Bone marrow (tissue), 2 donors: ENCODE measurements at places on chromosomes 11 and 22.

GRCh38 chr11:113467545-113467944 is 7.7 kb downstream of the DRD2 start:
- DNase-seq: no peak

GRCh38 chr11:90512846-90513245 is 290.0 kb upstream of the CHORDC1 start:
- DNase-seq: no peak

GRCh38 chr11:17077240-17077519 is 287 bp downstream of the RPS13 start:
- no peak for DNase-seq

DNA sequence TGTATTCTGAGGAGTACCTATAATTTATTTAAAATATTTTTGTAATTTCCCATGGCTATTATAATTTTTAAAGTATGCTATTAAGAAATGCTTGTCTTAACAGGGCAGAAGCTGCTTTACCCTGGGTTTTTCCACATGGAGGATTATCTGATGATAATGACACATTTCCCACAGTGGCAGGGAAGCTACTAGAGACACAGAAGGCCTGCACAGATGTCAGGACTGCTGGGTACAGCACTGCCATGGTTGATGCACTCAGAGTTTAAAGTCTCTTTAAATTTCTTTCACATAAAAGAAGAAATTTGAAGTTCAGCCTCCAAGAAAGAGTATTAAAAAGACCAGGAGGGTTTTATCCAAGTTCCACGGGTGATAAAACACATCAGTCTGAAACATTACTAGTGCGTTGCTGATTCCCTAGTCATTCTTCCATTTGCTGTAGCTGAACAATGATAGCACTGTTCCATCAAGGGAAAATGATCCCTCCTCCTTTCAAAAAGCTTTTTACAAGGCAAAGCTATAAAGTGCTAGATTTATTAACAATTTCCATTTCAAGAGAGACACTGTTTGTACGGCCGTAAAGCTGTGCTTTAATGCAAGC is 363.0 kb downstream of the CNTN5 start:
- DNase-seq: no peak
